ENCODE measurements at places on chromosomes 3 and 15.

DNA sequence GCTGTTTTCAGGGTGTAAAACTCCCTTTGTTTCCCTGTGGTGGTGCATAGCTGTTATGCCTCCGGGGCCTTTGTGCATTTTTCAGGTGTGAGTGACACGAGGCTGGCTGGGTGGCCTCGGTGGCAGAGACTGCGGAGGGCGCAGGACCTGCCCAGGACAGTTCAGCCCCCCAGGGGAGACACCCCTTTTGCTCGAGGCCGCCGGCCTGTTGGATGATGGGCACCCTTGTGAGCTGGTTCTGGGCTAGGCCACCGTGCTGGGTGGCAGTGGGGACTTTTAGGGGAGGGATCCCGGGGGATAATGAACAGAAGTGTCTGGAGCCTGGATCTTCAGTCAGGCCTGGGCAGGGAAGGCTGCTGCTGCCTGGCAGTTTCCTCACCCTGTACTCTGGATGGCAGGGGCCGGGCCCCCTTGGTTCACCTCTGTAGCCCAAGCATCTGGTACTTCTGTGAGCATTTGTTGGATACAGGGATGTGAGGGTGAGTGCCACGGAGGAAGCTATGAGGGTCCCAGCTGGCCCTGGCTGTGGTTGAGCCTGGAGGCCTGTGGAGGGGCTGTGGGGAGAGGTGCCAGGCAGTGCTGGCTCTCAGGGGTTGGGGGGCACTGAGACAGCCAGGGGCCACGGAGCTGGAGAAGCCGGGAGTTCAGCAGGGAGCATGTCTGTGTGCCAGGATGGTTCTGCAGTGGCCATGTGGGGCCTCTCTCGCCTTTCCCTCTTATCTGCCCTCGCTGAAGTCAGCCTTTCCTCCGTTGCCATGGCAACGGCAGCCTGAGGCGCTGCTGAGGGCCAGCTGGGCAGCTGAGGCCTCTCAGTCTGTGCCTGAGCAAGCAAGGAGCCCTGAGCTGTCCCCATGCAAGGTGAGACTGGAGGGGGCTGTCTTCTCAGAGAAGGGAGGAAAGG, 49.0 kb downstream of the KY start:
- no peak for DNase-seq

DNA sequence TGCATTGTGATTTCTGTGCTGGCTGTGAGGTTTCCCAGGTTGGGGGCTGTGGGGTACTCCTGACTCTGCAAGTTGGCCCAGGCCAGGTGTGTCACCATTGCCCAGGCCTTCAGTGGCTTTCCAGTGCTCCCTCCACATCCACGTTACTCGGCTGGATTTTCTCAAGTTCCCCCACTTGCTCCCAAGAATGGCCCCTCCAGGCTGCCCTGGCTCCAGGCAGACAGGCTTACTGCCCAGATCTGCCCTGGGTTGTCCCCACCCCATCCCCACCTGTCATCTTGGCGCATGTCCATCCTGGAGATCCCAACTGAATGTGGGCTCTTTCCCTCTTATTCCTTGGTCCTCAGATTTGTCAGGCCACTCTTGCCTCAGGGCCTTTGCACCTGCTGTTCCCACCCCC, 3.6 kb downstream of the APBA2 start:
- DNase-seq, result no peak

GRCh38 chr15:45197512-45197911, 9.7 kb upstream of the SHF start:
- no peak for DNase-seq

GRCh38 chr3:61657689-61658088, 96.3 kb downstream of the PTPRG start:
- DNase-seq, result no peak

- no peak for DNase-seq
Observed at GRCh38 chr3:50708620-50709019, 33.9 kb downstream of the DOCK3 start.

DNA sequence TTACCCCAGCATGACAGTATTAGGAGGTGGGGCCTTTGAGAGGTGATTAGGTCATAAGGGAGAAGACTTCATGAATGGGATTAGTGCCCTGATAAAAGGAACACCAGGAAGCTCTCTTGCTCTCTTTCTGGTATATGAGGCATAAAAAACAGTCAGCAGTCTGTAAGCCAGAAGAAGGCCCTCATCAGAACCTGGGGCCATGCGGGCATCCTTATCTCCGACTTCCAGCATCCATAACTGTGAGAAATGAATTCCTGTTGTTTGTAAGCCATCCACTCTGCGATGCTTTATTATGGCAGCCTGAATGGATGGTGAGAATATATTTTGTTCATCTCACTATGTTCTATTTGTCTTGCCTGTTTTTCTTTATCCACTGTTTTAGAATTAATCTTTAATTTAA, 17.7 kb upstream of the MOBP start:
- no peak for DNase-seq

DNA sequence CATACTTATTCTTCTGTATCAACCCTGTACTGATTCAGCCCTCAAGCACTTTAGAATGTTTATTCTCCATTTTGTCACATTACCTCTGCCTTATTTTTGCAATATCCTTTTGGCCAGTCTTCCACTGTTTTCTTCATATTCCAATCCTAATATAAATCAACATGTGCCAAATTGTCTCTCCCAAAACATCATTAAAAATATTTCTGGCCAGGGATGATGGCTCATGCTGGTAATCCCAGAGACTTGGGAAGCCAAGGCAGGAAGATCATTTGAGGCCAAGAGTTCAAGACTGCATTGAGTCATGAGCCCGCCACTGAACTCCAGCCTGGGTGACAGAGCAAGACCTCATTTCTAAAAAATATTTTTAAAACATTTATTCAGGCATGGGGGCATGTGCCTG, 641.4 kb upstream of the CBLB start:
- DNase-seq, result no peak

- no peak for DNase-seq
Observed at GRCh38 chr3:120567370-120568201, 28.6 kb upstream of the NDUFB4 start.

DNA sequence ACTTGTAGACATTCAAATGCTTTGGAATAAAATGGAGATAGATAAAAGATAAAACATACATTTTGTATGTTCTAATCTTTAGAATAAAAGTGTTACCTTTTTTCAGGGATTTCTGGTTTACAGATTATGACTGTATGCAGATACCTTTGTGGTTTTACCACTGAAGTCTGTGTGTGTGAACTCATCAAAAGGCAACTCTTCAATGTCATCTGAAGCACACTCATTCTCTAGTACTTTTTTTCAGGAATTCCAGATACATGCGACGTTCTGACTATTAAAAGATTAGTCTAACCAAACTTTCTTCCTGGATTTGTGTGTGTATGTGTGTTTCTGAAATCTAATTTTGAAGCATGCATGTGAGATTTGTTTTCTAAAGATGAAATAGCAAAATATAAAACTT, 188.6 kb downstream of the NLGN1 start:
- no peak for DNase-seq

GRCh38 chr3:134677987-134678308, 27.1 kb upstream of the KY start:
- DNase-seq, result no peak

DNA sequence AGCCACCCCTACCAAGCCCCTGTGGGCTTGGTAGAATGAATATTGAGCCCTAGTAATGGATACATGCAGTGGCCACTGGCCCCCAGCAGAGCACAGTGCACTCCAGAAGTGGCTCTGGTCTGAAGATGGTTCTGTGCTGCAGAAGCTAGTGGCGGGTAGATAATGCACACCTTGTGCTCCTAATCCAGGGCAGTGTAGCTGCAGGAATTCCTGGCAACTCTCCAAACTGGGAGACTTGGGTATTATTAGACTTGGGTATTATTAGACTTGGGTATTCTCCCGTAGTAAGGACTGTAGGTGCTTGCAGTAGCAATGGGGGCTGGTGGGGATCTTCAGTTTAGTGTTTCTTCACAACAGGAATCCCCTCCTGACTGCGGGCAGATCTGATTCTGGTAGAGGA, 34.7 kb downstream of the NUSAP1 start:
- no peak for DNase-seq

DNA sequence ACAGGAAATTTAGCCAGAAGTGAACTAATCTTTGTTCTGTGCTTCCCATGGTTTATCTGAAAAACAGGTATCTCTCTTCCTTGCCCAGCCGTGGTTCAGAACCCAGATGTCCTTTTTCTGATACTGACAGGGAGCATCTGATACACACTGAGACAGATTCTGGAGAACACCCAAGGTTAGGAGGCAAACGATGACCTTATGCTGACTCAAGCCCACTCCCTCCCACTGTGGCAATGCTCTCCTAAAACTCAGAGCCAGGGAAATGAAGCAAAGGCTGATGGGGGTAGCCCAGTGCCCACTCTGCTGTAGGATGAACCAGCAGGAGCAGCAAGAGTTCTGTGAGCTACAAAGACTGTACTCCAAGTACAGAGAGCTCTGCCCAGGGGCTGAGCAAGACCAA, 225.1 kb downstream of the NTRK3 start:
- DNase-seq, result no peak

- DNase-seq, result no peak
Observed at GRCh38 chr3:71817262-71817661, 32.3 kb upstream of the PROK2 start.

- no peak for DNase-seq
Observed at GRCh38 chr3:190491533-190492054, 22.3 kb upstream of the IL1RAP start.

- no peak for DNase-seq
Observed at GRCh38 chr3:194588236-194588635, 45.0 kb downstream of the TMEM44 start.

DNA sequence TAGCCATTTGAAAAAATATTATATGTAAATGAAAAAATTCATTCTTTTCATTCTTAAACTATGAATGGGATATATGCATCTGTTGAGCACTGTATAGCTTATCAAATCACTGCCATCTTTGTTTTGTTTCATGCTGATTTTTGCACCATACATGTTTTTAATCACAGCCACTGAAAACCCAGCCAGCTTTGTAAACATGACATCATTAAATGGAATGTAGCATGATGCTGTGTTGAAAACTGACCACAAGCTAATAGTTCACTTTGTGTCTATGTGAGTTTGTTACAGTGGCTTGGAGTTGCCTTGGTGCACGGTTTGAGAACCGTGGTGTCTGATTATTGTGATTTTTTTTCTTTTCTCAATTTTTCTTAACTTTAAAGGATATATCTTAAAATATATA, 75.7 kb downstream of the GMPS start:
- DNase-seq, result no peak

DNA sequence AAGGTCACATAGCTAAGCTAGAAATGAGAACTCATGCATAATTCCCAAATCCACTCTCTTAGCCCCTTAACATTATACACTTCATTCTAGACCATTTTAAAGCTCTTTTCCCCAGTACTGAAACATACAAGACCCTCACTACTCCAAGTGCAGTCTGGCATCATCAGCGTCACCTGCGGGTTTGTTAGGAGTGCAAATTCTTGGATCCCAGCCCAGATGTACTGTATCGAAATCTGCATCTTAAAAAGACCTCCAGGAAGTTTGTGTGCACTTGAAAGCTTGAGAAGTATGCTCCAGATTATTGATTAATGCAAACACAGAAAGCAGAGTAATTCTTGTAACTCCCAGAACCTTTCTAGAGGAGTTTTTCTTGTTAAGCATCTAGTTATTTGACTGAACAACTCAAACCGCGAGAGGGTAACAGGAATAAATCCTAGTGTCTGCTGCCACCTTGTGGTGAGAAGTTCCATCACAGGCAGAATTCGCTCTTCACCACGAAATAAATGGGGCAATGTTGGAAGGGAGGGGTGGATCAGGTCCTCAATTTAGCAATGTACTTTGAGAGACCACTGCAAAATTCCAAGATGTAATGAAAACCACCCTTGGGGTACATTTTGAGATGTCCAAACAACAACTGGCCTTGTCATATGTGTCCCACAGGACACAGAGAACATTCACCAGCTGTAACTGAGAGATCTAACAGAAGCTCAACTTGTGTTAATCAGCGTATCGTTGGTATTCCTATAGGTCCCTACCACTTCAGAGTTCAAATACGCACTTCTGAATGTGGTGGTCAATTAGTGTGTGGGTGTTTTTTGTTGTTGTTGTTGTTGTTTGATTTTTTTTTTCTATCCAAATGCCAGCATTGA, 583 bp upstream of the C3orf49 start:
- peak; percentile 22 for DNase-seq

All from stimulated activated naive CD4-positive, alpha-beta T cell (primary cell).